ENCODE measurements at places on chromosomes 13 and 19. TPM values are rescaled to one million over a fixed set of nuclear protein-coding genes. Genes with fewer than 3 reads are reported as not detected.

The LILRB2 gene
- not detected for total RNA-seq

The PRODH2 gene
- total RNA-seq, result not detected

The PSG2 gene
- not detected for total RNA-seq

The TMEM59L gene
- total RNA-seq, result not detected
